ENCODE measurements at places on chromosomes 7 and 10. TPM values are rescaled to one million over a fixed set of nuclear protein-coding genes. Genes with fewer than 3 reads are reported as not detected.
A peak's percentile ranks its signal among the peaks of the same experiment; 100 is the strongest.

ANXA8 gene
- total RNA-seq: 2.5 TPM

EMX2 gene
- total RNA-seq: 0.33 TPM

NKX2-3 gene
- not detected for total RNA-seq

THAP5 gene
- 12.6 TPM for total RNA-seq

LRRN3 gene
- not detected for total RNA-seq

- no peak for DNase-seq
Measured at GRCh38 chr7:115005251-115005650, 83.4 kb downstream of the MDFIC start.

- DNase-seq: no peak
Measured at GRCh38 chr7:155489158-155489840, 31.4 kb downstream of the EN2 start.

GRCh38 chr10:93994438-93994801, 689 bp downstream of the PLCE1 start:
- no peak for DNase-seq

DNA sequence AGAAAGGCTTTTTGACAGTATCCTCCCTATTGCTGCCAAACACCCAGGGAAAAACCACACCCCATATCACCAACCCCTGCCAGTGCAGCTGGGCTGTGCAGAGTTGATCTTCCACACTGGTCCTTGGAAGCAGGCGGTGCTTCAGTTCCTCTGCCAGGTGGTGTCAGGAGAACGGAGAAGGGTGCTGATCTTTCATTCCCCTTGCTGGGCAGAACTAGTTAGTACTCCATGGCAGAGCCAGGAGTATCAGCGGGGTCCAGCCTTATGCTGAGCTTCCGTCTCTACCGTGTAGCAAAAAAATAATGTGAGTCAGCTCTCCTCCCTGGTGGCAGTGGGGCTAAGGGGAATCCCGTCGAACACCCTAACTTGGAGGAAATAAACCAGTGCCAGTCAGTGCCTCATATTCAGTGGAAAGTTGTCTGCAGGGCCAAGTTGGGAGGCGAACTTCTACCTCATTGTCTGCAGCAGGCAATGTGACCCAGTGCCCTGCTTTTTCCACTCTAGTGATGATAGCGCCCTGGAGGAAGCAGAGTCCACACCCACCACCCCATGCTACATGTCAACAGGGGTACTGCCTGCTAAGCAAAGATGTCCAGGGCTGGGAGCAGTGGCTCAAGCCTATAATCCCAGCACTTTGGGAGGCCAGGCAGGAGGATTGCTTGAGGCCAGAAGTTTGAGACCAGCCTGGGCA, 175.4 kb downstream of the AUTS2 start:
- DNase-seq: peak; percentile 3

GRCh38 chr7:154259396-154259795, 207.2 kb downstream of the DPP6 start:
- no peak for DNase-seq

DNA sequence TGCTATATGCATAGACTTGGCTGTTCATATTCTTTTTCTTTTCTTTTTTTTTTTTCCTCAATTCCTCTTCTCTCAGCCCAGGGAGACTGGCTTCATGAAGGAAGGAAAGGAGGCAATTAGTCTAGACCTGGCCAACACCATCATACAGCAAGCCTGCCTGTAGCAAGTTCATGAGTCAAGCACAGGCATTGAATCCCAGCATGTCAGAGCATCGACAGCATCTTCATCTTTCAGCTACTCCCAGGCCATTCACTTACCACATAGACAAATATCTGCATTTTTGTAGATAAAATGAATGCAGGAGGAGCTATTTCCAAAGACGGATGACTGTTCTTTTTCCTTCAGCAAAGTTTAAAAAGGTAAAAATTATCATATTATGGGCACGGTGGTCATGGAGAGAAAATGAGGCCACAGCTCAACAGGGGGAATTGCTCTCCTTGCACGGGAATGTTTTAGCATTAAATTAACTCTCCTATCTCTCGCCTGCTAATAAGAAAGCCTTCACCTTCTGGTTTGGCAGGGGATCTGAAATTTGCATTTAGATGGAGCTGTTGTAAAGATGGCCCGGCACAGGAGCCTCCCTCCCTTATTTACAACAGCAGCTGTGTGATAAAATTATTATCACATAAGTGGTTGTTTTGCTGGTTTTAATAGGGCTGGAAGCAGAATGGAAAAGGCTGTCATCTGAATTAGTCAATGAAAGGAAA, 626.5 kb upstream of the AUTS2 start:
- DNase-seq: no peak

DNA sequence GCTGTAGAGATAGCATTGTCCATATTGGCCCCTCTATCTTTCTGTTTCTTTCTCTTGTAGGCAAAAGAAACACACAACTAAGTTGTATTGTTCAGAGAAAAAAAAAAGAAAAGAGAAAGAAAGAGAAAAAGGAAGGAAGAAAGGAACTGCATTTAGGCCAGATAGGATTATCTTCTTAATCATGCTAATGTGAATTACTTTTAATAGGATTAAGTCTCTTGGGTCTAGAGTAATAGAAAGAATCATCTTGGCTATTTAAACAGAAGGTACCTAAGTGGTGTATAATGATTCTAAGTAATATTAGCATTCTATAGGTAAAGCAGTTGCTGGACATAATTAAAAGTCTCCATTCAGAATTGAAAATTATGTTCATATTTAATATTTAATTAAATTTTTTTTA, 42.2 kb downstream of the GPR85 start:
- DNase-seq: no peak

GRCh38 chr10:94108200-94108599, 114.5 kb downstream of the PLCE1 start:
- DNase-seq: peak; percentile 61

GRCh38 chr7:35261476-35262285, 7.8 kb upstream of the TBX20 start:
- DNase-seq: no peak

Measured in MG63 (cell line).